ENCODE measurements at places on chromosomes 12 and 14.
A peak's percentile ranks its signal among the peaks of the same experiment; 100 is the strongest.

DNA sequence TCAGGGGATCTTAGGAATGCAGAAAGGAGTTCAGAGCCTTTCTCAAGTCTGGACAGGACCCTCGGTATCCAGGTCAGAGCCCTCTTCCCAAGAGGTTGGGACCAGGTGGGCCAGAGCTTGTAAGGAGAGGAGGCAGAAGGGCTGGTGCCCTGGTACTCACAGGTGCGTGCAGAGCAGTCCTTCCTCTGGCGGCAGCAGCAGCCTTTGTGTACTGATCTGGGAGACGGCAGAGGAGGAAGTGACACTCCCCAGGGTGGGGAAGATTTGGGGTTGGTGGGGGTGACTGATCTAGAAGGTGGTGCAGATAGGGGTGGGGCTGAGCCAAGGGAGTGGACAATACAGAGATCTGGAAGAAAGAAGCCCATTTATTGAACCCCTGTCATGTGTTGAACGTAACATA is at the start of gene ITGB7:
TSS of gene ITGB7 (minus strand) at position 210 of the 400 bp plus-strand sequence. CDS start 6,808 bp downstream, outside the sequence.
- no peak for DNase-seq

- no peak for DNase-seq
These were observed 30.9 kb upstream of the LUM start for GRCh38 chr12:91142221-91142631.

- peak; percentile 27 for DNase-seq
These were observed 278.2 kb downstream of the ZFP36L1 start for GRCh38 chr14:68514608-68515194.

DNA sequence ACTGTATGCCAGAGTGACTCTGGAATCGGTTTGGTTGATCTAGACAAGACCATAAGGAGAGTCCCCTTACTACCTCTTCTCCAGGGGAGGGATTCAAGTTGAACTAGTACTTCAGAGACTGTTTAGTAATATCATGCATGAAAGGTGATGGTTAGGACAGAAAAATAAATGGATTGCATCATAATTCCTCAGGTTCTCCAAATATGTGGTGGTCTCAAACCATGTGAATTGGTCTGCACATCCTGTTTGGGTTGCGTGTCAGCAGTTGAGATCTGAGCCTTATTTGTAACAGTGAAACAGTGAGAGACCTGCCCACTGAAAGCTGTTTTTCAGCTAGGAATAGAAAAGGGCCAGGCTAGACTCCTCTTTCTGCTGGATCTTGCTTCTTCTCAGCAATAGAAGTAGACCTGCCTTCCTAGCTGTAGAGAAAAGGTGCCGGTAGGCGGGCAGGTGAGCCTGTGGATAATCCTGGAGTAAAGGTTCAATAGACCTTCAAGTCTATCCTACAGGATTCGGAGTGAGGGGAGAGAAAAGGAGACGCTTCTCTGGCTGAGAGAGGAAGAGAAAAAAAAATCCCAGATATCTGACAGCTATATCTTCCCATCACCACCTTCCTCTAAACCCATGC is 258.5 kb upstream of the E2F7 start:
- DNase-seq, result no peak

- DNase-seq, result no peak
These were observed 358.8 kb downstream of the GLT1D1 start for GRCh38 chr12:129211862-129212630.

GRCh38 chr14:75927564-75928087 is 54.2 kb downstream of the TGFB3 start:
- no peak for DNase-seq

- DNase-seq, result no peak
These were observed 215.0 kb upstream of the CRY1 start for GRCh38 chr12:107308310-107308709.

DNA sequence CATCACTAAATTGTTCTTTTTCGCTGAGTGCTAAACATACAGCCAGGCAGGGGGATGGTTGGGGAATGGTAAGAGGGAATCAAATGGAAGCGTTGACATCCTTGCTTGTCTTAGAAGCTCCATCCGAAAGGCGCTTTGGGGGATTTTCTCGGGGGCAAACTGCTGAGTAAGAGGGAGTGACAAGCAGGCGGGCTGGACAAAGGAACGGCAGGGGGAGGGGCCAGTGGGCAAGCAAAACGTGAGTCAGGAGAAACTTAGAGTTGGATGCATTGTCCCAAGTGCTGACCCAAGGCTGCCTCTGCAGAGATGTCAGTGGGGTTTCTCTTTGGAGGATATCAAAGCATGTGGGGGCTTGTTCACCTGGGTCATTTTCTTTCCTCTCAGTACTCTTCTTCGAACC is 480.5 kb downstream of the VRK1 start:
- no peak for DNase-seq

GRCh38 chr12:103799504-103799856 is 41.6 kb downstream of the NT5DC3 start:
- no peak for DNase-seq

- DNase-seq, result peak; percentile 87
These were observed 279.3 kb downstream of the DUSP6 start for GRCh38 chr12:89073027-89073398.

DNA sequence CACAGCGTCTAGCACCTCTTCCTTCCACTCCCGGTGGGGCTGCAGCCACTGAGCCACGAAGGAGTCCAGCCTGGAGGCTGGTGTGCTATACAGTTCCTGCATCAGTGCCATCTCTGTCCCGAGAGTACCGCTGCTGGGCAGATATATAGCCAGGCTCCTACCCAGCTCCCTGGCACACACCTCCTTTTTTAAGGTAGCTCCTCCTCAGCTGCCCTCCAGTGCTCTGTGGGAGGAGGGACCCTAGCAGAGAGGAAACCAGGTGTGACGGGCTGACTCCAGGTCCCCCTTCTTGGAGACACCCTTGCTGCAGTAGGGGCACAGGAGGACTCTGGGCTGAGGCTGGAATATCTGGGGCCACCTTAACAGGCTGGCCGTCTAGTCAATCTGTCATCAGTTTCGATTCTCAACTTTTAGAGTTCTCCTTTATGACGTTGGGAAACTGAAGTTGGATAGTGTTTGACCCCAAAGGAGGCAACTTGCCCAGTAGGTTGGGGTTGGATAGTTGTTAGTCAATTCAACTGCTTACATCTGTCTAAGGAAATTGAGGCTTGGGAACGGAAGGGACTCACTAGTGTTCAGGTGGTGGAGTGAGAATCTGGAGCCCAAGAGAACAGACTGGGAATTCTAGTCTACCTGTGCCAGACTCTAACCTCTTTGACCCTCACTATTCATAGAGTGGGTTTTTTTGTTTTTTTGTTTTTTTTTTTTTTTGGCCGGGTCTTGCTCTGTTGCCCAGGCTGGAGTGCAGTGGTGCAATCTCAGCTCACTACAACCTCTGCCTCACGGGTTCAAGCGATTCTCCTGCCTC is at the start of gene OASL:
TSS of gene OASL (minus strand) at position 386 of the 808 bp plus-strand sequence. CDS start at position 111, 275 bp downstream.
- DNase-seq, result peak; percentile 52

- peak; percentile 78 for DNase-seq
These were observed 11.8 kb upstream of the OR6S1 start for GRCh38 chr14:20652996-20653975.

GRCh38 chr12:53985692-53985993 is 697 bp downstream of the HOXC10 start:
- no peak for DNase-seq

GRCh38 chr12:77946541-77947061 is 115.9 kb downstream of the NAV3 start:
- peak; percentile 63 for DNase-seq

- no peak for DNase-seq
These were observed 361.3 kb upstream of the TMTC1 start for GRCh38 chr12:30144777-30145683.

GRCh38 chr12:46898152-46898931 is 72.5 kb upstream of the SLC38A4 start:
- no peak for DNase-seq

All from bronchial epithelial cell (primary cell).